WTC11 (cell line): ENCODE measurements at places on chromosomes 2 and 18. TPM values are rescaled to one million over a fixed set of nuclear protein-coding genes. Genes with fewer than 3 reads are reported as not detected.

The KLHL14 gene
- 3.9 to 4.8 TPM (median 4.3 TPM) in 3 replicates for total RNA-seq

The BARD1 gene
- 34.0 to 39.6 TPM (median 34.4 TPM) in 3 replicates for total RNA-seq

GRCh38 chr2:202129841-202130240 lies 56.8 kb downstream of the KIAA2012 start:
- no peak for DNase-seq

The KRTCAP3 gene
- 41.9 to 50.0 TPM (median 49.2 TPM) in 3 replicates for total RNA-seq

DNA sequence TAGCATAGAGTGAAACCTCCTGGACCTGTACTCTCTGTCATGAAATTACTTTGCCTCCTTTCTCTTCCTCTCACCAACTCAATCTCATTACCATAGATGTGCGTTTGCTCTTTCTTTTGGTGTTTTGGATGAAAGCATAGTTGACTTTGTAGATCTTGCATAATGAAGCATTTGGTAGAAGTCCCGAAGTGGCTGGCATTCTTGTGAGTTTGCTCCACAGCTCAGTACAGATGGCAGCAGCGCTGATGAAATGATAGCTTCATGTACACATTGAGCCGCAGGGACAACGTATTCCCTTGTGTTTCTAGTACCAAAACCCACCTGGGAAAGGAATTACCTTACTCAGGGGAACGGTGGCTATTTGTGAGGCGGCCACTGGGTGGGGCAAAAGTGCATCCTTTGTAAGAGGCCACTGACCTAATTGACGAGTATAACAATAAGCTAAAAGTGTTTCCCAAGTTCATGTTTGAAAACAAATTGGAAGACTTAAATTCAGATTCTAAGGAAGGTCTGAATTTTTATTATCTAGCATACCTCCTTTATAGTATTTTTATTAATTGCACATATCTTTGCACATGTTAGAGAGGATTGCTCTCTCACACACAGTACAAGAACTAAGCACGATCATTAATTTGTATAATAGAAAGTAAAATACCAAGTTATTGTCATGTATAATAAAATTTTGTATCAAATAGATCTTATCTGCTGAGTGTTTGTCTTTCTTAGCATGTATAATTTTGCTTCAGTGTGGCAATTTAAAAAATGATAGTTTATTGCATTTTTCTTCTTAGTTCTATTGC lies 25.4 kb upstream of the CDH7 start:
- DNase-seq: peak; percentile 74

The TRIM43 gene
- total RNA-seq: 0.11 TPM in 1 of 3 replicates, not detected in the others

GRCh38 chr2:223602972-223603371 lies 811 bp upstream of the SCG2 start:
- DNase-seq: no peak

- no peak for DNase-seq
Observed at GRCh38 chr2:85796341-85797262, 42.8 kb downstream of the ATOH8 start.

The FTCDNL1 gene
- 0.85 to 2.1 TPM (median 1.8 TPM) in 3 replicates for total RNA-seq

The ST6GAL2 gene
- total RNA-seq: 7.5 to 11.0 TPM (median 8.6 TPM) in 3 replicates

The CWC22 gene
- 27.5 to 28.7 TPM (median 28.4 TPM) in 3 replicates for total RNA-seq

- DNase-seq: peak; percentile 83
Observed at GRCh38 chr18:79246309-79247108, 149.2 kb upstream of the NFATC1 start.

GRCh38 chr18:35236571-35237363 lies 4.1 kb upstream of the ZNF397 start:
- DNase-seq: no peak

DNA sequence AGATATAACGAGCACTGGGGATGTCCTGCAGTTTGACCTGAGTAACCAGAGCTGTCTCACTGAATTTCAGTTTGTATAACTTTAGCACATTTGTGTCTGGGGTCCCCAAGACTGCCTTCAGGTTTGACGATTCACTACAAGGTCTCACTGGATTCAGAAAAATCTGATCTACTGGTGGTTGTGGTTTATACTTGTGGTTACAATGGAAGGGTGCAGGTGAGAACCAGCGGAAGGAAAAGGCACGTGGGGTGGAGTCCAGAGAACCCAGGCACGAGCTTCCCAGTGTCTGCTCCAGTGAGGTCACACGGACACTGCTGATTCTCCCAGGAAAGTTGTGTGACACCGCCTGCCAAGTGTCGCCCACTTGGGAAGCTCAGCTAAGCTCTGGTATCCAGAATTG lies 126.0 kb downstream of the ZNF236 start:
- no peak for DNase-seq

GRCh38 chr2:240604939-240605716 lies 18.6 kb downstream of the CAPN10 start:
- no peak for DNase-seq

The DHRS9 gene
- not detected in 3 replicates for total RNA-seq

The DSG2 gene
- total RNA-seq: 113 to 117 TPM (median 113 TPM) in 3 replicates

The C2orf66 gene
- total RNA-seq: not detected in 3 replicates

GRCh38 chr18:62741118-62741566 lies 25.8 kb downstream of the PHLPP1 start:
- DNase-seq: no peak

GRCh38 chr2:8628866-8629209 lies 53.0 kb upstream of the ID2 start:
- DNase-seq: no peak
